Stromal cell of bone marrow (primary cell): ENCODE measurements at places on chromosomes 2 and 18.

- DNase-seq, result no peak
Measured at GRCh38 chr2:144668493-144669110, 148.7 kb upstream of the ZEB2 start.

- no peak for DNase-seq
Measured at GRCh38 chr2:168566974-168567665, 111.0 kb downstream of the CERS6 start.

DNA sequence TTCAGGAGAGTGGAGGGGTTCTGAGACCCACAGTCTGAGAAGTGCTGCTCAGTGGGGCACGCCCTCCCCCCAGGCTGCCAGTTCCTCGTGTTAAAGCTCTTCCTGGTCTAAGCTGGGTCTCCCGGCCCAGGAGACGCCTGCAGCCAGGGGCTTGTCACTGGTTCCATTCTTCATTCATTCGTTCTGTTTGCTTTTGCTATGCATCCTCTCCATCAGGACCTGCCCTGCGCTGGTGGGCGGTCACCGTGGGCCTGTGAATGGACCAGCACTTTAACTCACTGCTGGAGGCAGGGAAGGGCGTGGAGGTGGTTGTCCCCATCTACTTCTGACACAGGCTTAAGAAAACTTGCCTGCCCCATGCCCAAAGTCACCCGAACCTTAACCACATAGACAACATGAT, 272.8 kb upstream of the HDAC4 start:
- DNase-seq, result no peak

- no peak for DNase-seq
Measured at GRCh38 chr2:107384422-107384821, 442.3 kb upstream of the RGPD4 start.

DNA sequence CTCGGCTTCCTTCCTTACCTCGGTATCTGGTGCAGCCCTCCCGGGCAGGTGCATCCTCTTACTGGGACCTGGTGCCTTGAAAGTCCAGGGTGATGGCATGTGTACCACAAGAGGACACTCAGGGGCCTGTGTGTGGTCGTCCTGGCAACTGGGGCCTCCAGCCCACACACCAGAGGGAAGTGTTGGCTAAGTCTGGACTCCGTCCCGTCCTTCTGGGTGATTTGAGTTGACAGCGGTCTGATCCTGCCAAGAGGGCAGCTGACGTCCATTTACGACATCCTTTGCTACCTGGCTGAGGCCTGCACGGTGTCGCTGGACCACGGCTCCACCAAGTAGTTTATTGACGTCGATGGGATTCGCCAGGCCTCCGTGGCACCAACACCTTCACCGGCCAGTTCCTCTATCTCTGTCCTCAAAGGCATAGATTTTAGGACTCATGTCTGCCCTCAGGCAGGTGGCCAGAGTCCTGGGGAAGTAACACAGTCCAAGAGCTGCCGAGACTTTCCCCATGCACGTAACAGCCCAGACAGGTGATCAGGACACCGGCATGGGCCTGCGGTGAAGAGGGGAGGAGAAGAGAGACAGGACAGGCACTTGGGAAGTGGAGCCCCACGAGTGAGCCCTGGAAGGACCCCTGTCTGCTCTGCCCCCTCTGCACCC, 186.0 kb upstream of the HDAC4 start:
- DNase-seq, result no peak

DNA sequence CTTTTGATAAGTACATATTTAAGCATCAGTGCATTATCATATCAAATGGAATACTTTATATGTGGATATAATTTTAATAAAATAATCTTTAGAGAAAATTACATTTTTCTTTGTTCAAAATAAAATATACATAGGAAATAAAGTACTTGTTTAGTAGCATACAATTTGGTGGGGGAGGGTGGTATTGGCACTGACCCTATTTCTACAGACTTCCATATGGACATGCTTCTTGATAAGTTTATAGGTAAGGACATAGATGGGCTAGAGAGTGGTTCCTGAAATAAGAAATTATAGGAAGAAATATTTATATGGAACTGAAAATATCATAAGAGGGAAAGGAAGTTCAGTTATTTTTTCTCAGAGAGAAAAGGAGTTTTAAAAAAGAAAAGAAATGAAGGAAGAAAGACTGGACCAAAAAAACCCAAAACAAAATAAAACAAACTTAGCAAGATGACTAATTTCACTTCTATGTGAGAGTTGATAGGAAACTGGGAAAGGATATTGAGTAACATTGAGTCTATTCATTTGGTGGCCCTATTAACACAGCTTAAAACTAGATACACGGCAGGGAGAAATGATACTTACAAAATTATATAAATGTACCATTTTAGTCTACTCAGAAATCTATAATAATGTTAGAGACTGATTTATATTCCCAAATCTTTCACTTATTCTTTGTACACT, 505.9 kb downstream of the ERBB4 start:
- peak; percentile 42 for DNase-seq
